ENCODE measurements at places on chromosomes 2 and 18.

DNA sequence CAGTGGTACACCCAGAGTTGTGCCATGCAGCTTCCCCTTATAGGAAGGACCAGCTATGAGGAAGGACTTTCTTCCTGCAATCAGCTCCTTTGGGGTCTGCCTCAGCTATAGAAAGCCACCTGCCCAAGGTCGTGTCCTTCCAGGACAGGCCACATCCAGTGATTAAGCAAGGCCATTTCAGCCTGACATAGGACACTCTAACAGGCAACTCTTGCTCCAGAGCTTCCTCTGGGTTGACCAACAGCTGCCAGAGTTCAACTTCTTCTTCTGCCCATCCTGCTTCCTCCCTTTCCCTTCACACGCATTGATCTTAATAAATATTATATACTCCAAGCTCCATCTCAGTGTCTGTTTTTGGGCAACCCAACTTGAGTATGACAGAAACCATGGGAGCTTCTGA lies 12.8 kb downstream of the LRP2 start:
- DNase-seq: no peak

DNA sequence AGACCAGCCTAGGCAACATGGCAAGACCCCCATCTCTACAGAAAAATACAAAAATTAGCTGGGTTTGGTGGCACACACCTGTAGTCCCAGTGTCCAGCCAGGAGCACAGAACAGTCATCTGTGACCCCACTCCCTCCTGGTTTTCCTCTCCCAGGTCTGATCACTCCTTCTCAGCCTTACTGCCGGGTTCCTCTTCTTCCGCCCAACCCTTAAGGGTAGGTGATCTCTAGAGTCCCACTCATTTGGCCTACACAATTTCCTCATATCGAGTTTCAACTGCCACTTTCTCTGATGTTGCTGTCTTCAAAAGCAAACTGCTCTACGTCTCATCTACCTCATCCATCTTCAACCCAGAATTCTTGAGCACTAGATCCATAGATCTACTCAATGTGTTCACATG lies 13.4 kb upstream of the MAT2A start:
- DNase-seq: no peak

DNA sequence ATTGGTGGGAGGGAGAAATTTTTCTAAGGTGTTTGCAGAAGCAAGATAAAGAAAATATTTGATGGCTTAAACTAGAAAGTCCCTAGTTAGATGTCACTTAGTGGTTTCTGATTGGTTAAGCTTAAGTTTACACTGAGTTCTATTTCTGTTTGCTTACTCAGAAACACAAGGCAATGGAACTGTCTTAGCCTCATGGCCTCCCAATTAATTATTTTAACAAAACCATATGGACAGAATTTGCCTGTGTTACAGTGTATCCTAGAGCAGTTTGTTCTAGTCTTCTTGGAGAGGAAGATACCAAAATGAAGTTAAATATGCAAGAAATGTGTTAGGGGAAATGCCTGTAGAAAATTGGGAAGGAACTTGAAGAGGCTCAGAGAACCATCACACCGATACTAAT lies 4.6 kb upstream of the IMPACT start:
- no peak for DNase-seq

- DNase-seq: no peak
These were observed 92.8 kb downstream of the RTN4 start for GRCh38 chr2:54957321-54957999.

- DNase-seq: no peak
These were observed 26.2 kb downstream of the MMADHC start for GRCh38 chr2:149561309-149561926.

- no peak for DNase-seq
These were observed 1.2 kb downstream of the NEMP2 start for GRCh38 chr2:190533175-190533967.

- no peak for DNase-seq
These were observed 15.0 kb upstream of the SERPINB3 start for GRCh38 chr18:63676526-63677323.

DNA sequence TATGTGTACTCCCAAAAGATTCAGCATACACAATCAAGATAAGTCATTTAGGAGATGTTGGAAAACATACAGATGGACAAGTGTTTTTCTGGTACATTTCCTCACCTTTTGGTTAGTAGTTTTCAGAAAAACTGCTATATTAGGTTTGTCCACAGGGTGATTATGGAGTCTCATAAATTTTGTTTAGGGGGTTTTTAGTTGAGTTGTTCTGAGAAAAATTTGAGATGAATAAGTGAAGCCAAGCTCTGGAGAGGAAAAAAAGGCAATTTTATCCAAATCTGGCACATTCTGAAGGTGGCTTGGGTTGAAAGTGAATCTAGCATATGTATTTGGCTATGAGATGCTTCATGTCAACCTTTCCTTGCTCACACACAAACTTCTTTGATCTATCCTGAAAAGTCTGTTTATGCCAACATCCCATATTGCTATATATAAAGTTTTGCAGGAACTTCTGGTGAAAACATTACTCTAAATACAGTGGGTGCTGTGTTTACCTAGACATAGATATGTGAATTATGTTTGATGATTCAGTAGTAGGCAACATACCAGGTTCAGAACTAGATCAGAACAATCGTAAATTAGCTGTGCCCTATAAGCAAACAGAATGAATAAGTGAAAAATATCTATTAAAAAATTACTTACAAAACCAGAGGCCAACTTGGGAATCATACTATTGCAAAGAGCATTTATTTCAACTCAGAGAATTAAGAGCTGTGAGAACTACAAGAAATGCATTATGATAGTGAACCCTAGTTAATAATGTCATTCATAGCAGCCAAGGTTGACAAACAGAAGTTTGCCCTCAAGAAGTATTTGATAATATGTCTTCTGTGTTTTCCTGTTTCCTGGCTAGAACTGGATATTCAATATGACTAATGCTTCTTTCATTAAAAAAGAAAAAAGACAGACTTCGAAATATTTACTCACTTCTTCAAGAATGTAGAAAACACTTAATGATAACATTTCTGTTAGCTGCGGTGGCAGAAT lies 552.0 kb downstream of the IRS1 start:
- no peak for DNase-seq

- DNase-seq: no peak
These were observed 75.3 kb downstream of the NFATC1 start for GRCh38 chr18:79471046-79471445.

DNA sequence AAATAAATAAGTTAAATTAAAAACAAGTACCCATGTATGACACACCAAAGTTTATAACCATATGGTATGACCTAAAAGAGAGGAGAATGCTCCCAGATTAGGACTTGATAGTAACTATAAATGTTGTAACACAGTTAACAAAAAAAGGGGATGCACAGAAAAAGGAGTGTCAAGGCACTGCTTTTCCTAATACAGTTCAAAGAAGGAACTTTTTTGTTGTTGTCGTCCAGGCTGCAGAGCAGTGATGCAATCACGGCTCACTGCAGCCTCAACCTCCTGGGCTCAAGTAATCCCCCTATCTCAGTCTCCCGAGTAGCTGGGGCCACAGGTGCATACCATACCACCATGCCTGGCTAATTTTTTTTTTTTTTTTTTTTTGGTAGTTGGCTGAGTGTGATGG lies 2.7 kb downstream of the NARS1 start:
- DNase-seq: no peak

DNA sequence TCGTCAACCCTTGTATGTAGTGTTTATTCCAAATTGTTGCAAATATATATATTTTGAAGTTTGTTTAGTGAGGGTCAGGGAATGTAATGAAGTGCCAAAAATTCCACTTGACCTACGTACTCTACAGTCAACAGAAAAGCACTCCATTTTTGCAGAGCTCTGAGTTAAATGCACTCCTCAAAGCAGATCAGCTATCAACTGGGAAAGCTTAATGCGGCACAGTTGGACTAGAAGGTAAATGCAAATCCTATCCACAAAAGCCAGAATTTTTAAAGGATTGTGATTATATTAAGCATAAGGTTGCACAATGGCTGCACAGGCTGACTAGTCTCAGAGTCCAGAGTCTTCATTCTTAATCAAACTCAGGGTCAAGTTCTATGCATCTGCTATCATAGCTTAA lies 577.1 kb downstream of the ARHGAP15 start:
- no peak for DNase-seq

DNA sequence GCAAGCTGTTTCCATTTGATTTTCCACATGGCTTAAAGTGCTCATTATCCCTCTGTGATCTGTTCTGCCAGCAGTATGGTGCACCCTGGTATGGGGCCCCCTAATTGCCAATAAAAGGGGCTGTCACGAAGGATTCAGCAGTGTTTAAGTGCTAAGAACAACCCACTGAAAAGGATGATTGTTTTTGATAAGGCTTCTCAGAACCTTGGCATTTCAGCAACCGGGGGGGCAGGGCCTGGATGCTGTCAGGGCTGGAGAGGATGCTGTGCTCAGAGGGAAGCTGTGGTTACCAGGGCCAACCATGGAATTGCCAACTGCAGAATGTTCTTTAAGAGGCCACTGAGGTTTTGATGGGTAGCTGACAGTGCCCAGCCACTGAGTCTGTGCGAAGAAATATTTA lies 117.8 kb downstream of the CTIF start:
- no peak for DNase-seq

DNA sequence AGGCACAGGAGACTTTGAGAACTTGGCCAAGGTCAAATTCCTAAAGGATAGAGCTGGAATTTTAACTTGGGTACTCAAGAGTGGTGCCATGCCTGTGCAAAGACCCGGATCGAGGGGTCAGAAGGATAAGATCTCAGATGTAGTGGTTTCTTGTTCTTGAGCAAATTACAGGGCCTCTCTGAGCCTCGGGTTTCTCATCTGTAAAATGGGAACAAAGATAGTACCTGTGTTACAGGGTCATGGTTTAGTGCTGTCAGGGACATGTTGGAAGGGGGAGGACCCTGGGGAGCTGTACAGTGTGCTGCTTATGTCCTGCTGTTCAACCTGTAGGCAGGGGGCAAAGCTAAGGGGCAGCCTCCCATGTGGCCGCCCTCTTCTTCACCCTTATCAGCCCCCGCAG lies 173.5 kb upstream of the HAAO start:
- DNase-seq: no peak
